ENCODE measurements at places on chromosomes 13 and 19.

DNA sequence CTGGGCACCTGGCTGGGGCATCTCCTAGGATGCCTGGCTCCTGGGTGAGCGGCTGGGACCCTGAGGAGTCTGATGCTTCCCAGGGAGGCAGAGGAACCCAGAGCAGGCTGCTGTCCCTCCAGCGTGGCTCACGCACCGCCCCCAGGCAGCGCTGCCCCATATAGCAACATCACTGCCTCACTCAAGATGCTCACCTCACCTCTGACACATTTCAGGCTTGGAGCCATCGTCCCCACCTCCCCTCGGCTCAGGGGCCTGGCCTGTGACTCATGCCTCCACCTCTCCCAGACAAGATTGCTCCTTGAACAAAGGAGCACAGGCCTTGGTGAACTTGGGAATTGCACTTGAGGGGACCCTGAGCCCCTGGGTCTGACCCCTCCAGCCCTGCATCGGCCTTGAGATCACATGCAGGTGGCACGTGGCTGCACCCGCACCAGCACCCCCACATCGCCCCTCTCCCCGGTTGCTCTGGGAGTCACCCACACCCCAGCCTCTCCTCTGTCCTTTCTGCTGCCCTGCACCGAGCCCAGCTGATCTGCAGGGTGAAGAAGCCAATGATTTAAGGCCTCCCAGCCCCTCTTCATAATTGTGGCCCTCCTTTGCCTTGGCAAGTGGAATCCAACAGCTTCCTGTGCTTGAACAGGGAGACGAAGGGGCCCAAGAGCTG is 11.2 kb downstream of the CEBPA start:
- no peak for ATAC-seq

GRCh38 chr19:50793558-50794065 is 3.4 kb downstream of the ACP4 start:
- peak; percentile 3 for ATAC-seq

DNA sequence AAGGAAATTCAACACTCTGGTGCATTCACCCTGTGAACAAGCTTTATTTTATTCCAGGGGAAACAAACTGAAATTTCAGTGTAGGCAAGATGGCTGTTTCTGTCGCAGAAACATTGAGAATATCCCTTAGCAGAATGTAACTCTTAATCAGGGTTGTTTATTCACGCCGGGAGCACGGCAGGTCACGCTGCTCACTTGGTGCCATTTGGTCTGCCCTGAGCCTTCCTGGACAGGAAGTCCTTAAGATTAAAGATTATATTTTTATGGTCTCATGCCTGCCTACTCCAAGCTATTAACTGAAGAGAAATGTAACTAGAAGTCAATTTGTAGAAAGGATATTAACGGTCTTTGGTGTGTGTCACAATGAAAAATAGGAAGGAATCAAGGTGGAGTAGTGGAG is 185.3 kb upstream of the ARGLU1 start:
- ATAC-seq = no peak

- no peak for ATAC-seq
Measured at GRCh38 chr13:109779876-109780510, 6.4 kb downstream of the IRS2 start.

DNA sequence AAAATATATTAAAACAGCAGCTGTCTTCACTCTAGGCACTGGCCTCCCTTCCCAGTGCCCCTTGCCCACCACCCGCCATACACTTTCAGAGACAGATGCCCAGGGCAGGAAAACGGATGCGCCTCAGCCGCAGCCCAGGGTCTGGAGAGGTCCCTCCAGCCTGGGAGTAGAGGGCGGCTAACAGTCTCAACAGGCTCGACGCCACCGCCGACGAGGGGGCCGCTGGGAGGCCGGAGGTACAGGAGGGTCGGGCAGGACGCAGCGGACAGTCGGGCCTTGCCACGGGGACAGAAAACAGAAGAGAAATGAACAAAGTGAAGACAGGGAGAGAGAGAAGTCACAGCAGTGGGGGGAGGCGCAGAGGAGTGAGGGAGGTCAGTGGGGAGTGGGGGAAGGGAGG is 27.1 kb downstream of the C19orf47 start:
- ATAC-seq = no peak

DNA sequence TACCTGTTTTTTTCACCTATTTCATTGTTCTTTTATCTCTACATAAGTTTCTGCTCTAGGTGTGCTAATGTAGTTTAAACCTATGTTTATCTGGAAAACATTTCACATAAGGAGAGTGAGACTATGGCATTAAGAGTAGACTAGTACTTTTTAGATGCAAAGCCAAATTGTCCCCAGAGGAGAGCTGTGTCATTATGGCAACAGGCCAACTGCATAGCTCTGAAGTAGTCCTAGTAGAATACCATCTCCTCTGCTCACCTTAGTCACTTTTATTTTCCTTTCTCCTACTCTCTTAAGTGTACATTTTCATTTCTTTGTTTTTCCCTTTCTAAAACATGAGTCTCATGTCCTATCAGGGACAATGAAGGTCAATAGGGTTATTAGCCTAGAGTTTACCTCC is 123.1 kb downstream of the ITGBL1 start:
- ATAC-seq = no peak

DNA sequence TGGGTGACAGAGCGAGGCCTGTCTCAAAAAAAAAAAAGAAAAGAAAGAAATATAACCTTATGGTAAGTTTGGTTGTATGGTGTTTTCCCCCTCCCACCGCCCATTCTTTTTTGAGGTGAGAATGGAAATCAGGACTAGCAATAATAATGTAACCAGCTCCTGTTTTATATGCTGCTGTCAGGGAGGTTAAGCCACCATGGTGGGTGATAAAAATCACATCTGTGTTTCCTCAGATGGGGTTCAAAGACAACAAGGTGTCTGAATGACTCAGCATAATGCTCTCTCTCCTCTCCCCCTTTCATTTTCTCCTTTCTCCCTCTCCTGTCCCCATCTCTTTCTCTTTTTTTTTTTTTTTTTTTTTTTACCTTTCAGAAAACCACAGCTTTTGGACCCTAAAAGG is 28.3 kb upstream of the GARRE1 start:
- ATAC-seq = no peak

- ATAC-seq = no peak
Measured at GRCh38 chr19:7504684-7505083, 11.2 kb upstream of the ZNF358 start.

- ATAC-seq = no peak
Measured at GRCh38 chr13:24458736-24459135, 53.8 kb downstream of the PARP4 start.

- ATAC-seq = no peak
Measured at GRCh38 chr13:34696741-34697140, 245.3 kb upstream of the NBEA start.

- ATAC-seq = peak; percentile 39
Measured at GRCh38 chr13:29733147-29733611, 117.2 kb downstream of the UBL3 start.

DNA sequence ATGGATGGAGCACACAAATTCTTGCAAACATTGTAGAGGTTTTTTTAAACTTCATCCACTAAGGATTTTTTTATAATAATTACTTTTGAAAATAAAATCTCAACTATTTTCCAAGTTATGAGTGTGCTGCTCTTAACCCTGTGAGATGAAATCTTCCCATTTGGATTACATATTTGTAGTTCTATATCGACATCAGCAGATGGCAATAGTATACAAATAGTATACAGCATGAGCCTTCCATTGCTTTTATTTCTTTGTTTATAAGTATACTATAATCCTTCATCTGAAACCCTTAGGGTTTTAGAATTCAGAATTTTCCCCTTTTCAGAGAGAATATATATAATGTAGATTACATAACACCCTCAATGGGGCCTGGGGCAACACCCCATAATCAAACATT is 70.5 kb downstream of the GJA3 start:
- no peak for ATAC-seq

DNA sequence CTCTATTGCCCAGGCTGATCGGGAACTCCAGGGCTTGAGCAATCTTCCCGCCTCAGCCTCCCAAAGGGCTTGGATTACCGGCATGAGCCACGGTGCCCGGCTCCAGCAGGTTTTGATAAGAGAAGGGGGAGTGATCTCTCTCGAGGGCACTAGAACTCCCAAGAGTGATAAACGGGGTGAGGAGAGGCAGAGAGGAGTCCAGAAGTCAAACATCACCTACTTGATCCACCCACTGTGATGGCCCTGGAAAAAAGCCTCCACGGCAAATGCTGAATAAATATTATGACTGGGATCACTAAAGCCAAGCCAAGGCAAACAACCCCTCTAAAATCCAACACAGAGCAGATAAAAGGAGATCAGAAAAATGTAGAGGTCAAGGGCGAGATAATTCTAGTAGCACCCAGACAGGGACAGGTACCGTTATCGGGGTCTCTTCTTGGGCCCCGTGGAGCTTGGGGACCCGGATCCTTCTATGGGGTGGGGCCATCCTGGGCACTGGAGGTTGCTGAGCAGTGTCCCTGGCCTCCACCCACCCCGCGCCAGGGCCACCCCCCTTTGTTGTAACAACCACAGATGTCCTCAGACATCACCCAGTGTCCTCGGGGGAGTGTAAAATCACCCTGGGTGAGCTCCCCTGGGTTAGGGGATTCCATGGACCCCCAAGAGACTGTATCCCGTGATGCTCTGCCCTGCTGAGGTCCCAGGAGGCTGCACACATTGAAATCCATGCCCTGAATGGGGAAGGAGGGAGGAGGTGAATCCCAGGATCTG is 3.7 kb upstream of the CREB3L3 start:
- peak; percentile 41 for ATAC-seq

- ATAC-seq = no peak
Measured at GRCh38 chr13:90757127-90757680, 590.3 kb upstream of the MIR17HG start.

- ATAC-seq = no peak
Measured at GRCh38 chr13:44051405-44051804, 171.7 kb downstream of the LACC1 start.

DNA sequence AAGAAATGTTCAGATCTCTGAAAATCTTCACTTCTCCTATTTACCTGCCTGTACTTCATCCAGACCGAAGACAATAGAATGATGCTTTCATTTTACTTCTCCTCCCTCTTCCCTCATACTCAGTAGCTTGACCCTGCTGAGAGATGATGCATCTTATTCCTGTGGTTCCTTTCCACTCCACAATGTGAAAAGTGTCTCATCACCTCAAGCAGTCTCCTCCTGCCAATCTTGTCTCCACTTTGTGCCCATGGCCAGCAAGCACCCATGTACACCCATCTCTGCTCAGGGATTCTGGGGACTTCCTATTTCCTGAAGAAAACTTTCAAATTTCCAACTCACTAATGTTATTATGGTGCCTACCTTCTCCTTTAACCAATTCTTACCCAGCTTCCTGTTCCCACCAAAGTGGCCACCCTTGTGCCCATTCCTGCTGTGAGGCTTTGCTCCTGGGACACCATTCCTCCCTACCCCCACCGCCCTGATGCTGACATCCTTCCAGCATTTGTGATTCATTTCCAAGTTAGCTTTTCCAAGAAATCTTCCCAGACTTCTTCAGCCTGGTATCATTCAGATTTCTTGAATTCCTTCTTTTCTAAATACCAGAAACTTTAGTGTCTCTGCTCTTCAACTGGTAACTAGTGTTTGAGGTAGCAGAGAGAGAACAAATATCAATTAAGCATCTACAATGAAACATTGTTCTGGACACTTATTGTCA is 212.5 kb downstream of the POSTN start:
- no peak for ATAC-seq

DNA sequence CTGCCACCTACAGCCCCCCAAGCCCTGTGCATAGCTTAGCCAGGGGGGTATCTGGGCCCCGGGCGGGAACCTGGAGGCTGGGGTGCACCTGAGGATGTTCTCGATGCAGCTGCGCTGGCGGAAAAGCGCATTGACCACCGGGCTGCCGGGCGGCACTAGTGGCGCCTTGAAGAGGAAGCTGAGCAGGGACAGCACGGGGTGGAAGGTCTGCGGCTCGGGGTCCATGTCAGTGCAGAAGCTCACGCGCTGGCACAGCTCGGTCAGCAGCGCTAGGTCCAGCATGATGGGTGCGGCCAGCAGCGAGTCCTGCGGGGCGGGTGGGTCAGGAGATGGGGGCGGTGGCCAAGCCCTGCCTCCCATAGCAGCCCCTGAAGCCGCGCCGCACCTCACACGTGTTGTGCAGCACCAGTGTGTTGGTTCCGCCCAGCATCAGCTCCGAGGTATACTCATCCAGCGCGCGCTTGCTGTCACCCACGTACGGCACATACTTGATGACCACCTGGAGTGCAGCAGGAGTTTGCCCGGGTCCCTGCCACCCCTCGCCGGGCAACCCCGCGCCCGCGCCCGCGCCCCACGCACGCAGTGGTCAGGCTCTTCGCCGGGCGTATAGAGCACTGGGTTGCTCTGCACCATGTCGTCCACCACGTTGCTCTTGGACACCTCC is 2.6 kb downstream of the ISYNA1 start:
- ATAC-seq = no peak

DNA sequence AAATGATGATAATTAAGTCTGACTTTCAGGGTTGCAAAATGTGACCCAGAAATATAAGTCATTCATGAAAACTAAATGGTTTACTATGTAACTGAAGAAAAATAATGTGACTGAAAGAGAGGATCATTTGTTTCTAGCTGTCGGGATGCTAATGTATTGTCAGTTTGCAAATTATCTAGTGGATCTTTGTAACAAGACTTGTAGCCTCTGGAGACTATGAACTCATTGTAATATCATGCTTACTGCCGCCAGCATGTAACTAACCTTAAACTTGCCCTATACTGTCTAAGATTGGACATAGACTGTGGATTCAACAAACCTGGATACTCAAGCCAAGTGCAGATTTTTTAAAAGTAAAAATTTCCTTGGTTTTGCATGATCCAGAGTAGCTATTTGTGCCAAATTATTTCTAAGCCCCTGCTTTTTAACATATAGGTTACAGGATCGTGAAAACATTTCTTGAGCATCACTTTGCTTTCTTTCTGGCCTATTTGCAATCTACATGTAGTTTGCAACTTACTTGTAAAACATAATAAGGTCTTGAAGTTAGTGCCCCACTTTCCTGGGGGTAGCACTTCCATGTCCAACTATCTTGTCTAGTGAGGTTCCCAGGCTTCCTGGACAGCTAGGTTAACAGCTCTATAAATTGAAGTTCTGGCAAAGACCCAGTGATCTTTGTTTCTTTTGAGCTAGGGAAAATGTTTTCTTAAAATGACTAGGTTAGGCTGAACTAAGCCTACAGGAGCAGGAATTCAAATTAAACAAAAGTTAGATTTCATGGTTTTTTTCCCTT is 3.3 kb upstream of the POSTN start:
- no peak for ATAC-seq
